ENCODE measurements at places on chromosomes 6 and 20.

DNA sequence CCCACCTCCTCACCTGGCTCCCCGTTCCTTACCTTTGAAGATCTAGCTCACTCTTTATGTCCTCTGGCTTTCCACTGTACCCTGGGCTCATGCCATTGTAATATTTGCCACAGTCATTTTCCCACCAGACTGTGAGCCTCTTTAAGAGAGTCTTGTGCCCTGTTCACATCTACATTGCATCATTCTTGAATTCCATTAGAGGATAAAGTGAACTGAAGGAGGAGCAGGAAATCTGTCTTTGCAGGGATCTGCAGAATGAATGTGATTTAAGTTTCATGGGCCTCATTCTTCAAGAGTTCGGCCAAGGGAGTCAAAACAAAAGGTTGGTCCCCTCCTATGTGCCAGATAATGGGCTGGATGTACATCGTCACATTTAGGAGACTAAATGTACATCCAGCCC is 272.6 kb upstream of the CITED2 start:
- no peak for DNase-seq

DNA sequence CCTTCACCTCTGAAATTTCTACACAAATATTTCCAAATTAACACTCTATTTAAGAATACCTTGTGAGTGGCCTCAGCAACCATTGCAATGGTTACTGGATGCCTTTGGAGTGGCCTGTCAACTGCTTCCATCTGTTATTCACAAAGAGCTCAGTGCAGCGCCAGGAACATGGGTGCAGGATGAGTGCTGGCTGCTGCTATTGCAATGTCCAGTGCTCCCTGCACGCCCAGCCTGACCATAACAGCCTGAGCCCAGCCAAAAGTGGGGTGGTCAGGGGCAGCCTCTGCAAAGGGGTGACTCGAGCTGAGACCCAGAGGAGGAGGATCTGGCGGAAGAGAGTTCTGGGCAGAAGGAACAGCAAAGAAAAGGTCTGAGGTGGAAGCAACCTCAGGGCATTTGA is 18.4 kb downstream of the CASS4 start:
- no peak for DNase-seq

GRCh38 chr20:56839222-56839621 is 210.1 kb downstream of the TFAP2C start:
- DNase-seq, result no peak

- DNase-seq, result no peak
These were observed 168.8 kb downstream of the EYA2 start for GRCh38 chr20:47063407-47063806.

DNA sequence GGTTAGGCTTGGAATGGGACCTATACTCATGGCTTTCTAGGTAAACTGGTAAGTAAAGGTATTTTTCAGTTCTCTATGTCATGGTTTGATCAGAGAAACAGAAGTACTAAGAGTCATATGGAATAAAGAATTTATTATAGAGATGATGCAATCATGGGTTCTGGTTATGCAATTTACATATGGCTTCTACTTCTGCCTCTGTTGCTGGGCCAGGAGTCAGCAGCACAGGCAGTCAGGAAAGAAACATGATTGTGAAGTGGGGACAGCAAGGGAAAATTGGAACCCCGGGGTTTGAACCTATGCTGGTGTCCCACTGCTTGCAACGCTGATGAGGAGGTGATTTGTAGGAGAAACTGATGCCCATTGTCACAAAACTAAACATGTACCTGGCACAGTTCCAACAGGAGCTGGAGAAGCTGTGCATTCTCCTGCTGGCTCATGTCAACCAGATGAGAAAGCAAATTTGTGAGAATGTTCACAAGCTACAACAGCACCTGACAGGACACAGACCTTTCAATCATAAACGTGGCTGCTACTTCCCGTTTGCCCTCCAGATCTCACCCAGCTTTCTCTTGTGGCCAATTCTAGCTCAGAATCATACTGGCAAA is 887.1 kb downstream of the TFAP2A start:
- no peak for DNase-seq

GRCh38 chr6:159041181-159041580 is 3.6 kb downstream of the TAGAP start:
- DNase-seq, result no peak

- no peak for DNase-seq
These were observed 81.7 kb upstream of the FOXP4 start for GRCh38 chr6:41464481-41464880.

GRCh38 chr6:63803371-63803770 is 167.8 kb downstream of the PHF3 start:
- no peak for DNase-seq

DNA sequence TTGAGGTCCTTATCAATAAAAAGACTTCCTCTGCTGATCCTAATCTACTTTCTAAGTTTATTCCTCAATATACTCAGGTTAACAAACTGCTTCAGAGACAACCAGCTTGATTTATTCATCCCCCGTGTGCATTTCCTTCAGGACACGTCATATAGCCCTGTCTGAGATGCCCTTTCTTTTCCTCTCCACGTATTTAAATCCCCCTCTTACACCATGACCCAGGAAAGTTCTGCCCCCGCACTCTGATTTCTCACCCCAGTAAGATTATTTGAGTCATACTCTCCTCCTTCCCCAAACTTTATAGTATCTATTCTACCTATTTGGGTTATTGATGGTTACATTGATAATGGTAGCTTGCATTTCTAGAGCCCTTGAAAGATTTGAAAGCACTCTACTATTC is 9.8 kb upstream of the CGA start:
- no peak for DNase-seq

GRCh38 chr6:53915026-53915691 is 120.4 kb downstream of the LRRC1 start:
- DNase-seq, result no peak

GRCh38 chr20:8964959-8965562 is 103.8 kb upstream of the PLCB4 start:
- no peak for DNase-seq

- no peak for DNase-seq
These were observed 69.8 kb upstream of the RALGAPA2 start for GRCh38 chr20:20782231-20782630.

DNA sequence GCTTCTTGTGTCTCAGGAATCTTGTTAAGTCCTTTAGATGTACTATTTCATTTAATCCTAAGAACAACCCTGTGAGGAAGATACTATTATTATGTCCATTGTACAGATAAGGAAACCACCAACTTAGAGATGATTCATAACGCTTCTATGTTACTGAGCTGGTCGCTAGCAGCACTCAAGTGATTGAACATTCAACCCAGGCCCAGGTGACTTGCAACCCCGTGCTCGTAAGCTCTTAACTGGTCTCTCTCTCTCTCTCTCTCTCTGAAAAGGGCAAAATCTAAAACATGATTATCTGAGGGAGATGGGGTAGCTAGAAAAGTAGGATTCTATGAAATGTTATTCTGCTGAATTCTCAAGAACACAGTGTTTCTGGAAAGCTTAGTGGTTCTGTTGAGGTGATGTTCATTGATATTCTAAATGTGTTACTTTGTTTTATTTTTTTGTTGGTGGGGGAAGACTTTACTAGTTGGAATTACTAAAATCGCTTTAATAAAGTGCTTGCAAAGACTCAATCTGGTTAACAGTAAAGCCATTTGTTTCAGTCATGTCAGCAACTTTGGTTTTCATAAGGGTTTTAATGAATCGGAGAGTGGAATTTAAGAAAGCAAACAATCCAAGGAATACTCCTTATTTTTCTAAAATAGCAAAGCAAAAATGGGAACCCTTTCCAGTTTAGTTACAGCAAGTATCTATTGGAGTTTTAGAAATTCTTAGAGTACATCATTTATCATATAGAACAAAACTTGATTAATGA is 265.0 kb upstream of the TAB2 start:
- DNase-seq, result no peak

GRCh38 chr6:152078804-152079203 is 271.3 kb downstream of the ESR1 start:
- no peak for DNase-seq

GRCh38 chr20:46883892-46884291 is 10.8 kb upstream of the EYA2 start:
- DNase-seq, result no peak

GRCh38 chr6:169838346-169839028 is 87.1 kb downstream of the ERMARD start:
- DNase-seq, result no peak

DNA sequence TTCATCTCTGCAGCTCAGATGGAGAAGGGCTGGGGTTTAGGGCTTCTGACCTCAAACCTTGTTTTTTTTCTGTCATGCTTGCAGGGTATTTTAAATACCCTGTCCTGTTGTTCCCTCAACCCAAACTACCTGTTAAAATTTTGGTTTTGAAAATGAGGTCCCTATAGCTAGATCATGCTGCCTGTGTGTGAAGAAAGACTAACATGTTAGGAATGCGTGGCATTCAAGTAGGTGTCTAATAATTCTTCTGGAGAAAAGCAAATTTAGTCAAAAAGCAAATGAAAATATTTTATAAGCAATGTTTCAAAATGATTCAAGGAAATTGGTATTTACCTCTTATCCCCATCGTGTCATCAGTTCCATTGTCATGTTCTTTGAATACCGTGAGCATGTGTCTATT is 77.2 kb upstream of the C20orf144 start:
- no peak for DNase-seq

DNA sequence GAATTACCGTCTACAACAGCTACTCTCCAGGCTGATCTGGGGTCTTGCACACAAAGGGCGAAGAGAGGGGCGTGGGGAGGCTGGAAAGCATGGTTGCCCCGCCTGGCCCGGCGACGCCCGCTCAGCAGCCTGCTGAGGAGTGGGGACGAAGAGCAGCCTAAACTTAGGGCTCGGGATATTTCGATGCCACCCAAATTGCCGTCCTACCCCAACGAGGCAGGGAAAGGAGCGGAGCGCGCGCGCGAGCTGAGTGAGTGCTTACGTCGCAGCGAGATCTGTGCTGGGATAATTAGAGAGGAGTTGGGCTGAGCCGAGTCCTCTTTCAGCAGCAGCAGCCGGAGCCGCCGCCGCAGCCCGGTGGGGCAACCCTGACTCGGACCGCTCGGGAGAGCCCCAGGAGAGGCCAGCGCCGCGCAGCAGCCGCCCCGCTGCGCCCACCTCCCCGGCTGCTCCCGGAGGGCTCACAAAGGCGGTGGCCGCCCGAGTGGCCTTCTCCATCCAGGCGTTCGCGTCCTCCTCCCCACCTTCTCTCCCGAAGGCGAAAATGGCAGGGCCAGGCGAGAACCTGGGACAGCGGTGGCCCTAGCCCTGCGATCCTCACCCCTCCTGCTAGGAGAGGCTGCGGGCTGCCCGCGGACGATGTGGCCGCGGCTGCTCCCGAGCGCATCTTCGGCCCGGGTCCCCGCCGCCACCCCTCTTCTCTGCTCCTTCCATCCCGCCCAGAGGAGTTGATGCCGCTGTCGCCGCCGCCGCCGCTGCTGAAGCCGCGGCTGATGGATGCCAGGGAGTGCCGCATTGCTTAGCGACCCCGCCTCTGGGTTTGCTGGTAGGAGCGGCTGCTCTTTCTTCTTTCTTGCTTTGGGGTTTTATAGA is at the start of gene CLVS2:
Gene CLVS2, plus strand, starts transcription at position 315 of the 873 bp plus-strand sequence. CDS start 1,543 bp downstream, outside the sequence.
- peak; percentile 73 for DNase-seq

DNA sequence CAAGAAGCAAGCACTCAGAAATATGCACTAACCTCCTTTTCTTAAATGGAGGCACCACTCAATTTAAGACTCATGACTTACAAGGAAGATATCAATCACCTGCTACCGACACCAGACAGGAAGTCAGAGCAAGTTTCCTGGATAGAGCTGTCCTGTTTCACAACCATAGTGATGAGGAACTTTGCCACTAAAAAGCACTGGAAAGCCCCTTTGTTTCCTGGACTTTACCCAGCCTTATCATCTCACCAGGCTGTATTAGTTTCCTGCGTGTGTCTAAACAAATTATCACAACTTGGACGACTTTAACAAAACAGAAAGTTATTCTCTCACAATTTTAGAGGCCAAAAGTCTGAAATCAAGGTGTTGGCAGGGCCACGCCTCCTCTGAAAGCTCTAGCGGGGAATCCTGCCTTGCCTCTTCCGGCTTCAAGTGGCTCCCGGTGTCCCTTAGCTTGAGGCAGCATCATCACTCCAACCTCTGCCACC is 253.8 kb upstream of the STXBP5 start:
- no peak for DNase-seq

DNA sequence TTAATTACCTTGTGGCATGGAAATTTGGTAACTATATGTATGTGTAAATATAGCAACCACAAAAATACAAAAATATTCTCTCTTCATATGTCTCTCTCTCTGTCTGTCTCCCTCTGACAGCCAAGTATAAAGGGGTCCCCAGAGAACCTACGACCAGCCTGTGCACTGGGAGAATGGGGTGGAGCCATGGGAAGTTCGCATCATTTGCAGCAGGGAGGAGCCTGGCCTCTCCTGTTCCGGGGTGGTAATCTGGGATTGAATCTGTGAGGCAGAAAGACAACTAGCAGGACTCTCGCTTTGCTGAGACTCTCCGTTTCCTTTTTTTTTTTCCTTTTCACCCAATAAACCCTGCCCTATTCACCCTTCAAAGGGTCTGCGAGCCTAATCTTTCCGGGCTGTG is 1109.1 kb downstream of the HACE1 start:
- no peak for DNase-seq

DNA sequence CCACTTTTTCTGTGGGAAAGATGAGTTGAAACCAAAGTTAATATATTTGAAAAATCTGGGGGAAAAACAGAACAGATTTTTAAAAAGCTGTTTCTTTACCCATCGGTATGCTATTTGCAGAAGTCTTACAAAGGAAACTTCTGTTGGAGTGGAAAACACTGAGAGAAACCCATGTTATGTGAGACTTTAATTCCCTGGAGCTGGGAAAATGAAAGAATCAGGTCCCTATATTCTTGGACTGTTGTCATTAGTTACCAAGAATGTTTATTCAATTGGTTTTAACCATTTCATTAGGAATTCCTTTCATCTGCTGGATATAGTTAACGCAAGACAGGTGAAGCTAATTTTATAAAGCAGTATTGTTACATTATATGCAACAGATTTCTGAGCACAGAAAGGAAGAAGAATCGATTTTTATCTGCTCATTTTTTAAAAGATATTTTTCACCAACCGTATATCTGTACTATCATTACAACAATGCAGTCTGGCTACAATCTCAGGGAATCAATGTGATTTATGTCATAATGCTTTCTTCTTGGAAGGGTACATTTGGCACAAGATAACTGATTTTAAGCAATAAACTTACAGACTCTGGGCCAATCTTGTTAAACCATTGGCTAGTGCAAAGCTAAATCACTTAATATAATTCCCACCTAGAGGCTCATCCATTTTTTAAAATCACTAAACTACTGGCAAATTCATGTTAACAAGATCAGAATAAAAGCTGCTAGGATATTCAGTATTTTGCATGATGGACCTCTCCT is 170.0 kb downstream of the MOXD1 start:
- no peak for DNase-seq

- no peak for DNase-seq
These were observed 83.8 kb downstream of the FNDC1 start for GRCh38 chr6:159252955-159253508.

DNA sequence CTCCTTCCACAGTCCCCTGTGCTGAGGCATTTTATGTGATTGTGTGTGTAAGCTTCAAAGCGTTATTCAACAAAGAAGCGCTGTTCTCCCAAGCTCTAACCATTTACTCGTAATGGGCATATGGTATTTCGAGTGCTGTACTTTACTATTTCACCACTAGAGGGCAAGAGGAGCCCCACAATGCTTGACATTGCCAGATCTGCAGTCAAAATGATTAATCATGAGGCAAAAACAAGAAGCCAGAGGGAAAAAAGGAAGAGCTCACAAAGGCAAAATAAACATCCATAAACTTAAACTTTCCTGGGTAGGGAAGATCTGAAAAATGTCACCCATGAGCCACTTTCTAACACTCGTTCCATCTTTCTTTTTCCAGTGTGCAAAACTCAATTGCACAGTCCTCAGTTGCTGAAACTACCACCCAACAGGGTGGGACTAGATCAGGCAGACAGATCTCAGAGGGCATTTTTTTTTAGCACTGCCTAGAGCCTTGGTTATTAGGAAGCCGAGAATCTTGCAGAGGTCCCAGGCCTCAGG is 215.0 kb upstream of the PLCB4 start:
- peak; percentile 69 for DNase-seq
